ENCODE measurements at places on chromosomes 4 and X.

DNA sequence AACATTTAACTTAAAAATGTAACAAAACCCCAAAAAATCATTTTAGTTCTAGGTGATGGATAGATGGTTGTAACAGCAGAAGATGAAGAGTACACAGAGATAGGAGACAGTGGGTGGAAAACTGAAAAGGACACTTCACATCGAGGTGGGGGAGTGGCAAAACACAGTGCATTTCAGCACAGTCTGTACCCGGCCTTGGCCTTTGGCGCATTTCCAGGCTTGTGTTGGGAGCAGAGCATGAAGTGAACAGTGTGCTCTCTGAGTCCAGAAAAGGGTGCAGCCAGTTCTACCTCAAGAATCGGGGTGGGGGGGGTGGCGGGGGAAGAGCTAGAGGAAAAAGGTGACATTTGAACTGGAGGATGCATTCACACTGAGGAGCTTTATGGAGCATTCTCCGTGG is 4.3 kb downstream of the TSPYL2 start:
- peak; percentile 38 for DNase-seq

- no peak for DNase-seq
These were observed 88.2 kb upstream of the STS start for GRCh38 chrX:7059214-7059838.

DNA sequence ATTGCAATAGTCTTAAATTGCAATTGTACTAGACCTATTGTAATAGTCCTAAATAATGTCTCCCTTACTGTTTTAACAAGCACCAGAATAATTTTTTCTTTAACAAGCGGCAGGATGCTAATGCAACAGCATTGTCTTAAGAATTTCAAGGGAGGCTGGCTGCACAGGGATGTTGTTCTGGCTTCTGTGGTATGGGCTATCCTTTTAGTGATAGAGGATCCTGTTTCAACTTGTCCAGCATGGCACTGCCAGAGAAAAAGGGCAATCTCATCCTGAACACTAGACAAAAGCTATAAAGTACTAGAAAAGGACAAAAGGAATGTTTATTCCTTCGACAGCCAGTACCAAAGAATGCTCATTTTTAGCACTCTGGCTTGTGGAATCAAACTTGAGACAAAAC is 405.5 kb upstream of the ACTRT1 start:
- DNase-seq = no peak

DNA sequence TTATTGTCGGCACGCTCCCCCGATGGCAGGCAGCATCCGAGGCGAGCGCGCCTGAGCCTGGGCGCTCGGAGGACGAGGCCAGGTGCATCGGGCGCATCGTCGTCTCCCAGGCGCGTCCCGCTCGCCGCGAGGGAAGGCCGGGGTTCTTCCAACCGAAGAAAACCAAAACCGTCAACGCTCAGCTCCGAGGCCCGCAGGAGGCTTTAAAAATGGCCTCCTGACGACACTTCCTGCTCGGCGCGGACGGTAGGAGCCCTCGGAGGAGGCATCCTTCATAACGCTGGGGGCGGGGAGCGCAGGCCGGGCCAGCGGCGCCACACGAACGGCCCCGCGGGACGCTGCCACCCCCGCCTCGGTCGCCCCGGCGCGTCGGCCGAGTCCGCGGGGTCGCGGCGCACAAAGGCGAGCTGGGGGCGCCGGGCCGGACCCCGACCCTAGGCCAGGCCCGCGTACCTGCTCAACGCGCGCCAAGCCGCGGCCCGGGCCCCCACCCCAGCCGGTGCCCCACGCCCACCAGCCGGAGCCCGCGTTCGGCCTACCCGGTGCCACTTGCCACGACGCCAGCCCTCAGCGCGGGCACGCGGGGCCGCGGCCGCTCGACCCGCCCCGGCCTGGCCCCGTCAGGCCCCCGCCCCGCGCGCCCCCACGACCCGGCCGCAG is 501 bp downstream of the ZNF518B start:
- no peak for DNase-seq

DNA sequence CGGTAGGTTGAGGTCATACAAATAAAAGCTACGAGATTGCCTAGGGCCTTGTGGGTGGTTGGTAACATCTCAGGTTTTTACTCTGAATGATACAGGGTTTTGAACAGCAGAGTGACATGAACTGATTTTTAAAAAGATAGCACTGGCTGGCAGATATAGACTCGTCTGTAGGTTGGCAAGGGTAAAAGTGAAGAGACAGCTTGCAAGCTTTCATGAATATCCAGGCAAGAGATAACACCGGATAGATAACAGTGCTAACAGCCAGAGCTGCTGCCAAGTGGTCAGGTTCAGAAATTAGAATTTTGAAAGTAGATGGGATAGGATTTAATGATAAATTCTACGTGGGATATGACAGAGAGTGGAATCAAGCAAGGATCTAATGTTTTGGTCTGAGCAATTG is 299.7 kb upstream of the AADAT start:
- DNase-seq = no peak

GRCh38 chrX:35458142-35458541 is 340.0 kb upstream of the MAGEB16 start:
- DNase-seq = no peak

GRCh38 chrX:18574591-18574990 is 97.3 kb downstream of the RS1 start:
- no peak for DNase-seq

- no peak for DNase-seq
These were observed 14.3 kb downstream of the JCHAIN start for GRCh38 chr4:70651864-70652506.

DNA sequence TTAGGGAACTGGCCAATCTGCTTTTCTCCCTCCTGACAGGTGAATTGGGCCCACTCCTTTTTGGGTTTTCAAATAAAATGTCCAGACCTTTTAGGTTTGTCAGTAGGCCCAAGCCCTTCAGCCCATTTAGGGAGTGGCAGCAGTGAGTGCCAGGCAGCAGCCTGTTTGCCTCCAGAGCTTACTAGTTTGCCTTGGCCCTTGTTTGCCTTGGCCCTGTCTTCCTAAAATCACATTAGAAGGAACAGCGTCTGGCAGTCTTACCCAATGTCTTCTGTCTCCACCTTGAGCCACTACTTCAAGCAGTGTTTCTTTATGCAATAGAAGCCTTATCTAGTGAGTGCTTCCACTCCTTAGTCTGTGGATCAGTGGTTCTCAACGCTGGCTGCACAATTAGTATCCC is 117.1 kb downstream of the TMEM164 start:
- no peak for DNase-seq

GRCh38 chr4:77773101-77773500 is 46.1 kb downstream of the CNOT6L start:
- no peak for DNase-seq

DNA sequence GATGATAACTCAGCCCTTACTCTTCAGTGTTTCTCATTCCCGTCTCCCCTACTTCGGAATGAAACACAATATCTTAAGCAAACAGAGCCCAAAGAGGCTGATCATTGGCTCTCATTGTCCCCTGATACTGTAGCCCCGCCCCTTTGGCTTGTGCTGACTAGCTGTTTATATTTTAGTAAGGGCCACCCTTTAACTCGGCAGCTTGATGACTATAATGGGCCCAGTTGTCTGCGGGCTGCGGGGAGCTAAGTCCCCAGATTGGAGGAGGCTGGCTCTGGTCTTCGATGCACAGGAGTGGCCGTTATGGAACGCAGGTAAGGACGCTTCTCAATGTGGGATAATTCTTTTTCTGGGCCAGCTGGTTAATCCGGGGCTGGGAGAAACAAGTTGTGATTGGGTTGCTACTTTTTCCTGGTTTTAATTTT is at the start of gene TRIM2:
TSS of gene TRIM2 (plus strand) at position 197 of the 425 bp plus-strand sequence. CDS start at position 285, 88 bp downstream.
- peak; percentile 74 for DNase-seq

DNA sequence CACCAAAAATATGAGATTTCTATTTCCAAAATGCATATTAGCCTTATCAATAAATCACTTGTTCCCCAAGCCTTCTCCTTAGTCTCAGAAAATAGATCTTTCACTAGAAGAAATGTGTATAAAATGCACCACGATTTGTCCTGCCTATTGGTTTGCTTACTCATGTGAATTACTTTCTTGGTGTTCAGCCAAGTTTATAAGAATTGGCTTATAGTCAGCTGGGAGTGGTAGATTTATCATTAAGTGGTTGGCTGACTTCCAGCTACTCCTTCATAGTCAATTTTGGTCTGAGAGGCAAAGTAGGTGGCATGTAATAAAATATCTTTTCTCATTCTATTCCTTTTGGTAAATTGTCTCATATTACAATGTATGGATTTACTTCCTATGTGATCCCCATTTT is 1.3 kb downstream of the SULT1E1 start:
- DNase-seq = no peak

GRCh38 chr4:114734594-114734993 is 136.0 kb downstream of the UGT8 start:
- DNase-seq = no peak

DNA sequence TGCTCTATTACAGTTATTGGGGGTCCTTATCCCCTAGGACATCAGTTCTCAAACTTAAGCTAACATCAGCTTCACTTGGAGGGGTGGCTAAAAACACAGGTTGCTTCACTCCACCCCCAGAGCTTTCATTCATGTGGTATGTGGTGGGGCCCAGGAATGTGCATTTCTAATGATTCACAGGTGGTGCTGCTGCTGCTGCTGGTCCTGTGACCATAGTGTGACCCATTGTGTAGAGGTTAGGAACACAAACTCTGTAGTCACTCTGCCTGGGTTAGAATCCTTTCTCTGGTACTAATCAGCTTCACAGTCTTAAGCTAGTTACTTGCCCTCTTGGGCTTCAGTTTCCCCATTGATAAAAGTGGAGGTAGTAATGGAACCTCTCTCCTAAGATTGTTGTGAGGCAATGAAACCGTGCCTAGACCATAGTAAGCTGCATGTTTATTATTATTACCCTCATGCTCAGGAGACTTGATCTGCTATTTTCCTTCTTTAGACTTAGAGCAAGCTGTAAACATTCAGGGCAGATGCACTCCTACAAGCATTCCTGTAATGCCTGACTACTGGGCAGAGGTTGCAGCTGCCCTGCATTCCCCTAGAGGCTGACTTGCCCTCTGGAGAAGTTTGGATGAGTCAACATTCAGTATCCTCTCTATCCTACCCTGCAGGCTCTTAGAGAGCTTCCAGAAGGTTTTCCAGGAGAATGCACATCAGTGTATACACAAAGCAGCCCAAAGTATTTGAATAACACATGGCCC is 94.1 kb upstream of the ACSL4 start:
- no peak for DNase-seq

GRCh38 chr4:168511780-168512489 is 15.1 kb downstream of the PALLD start:
- no peak for DNase-seq

DNA sequence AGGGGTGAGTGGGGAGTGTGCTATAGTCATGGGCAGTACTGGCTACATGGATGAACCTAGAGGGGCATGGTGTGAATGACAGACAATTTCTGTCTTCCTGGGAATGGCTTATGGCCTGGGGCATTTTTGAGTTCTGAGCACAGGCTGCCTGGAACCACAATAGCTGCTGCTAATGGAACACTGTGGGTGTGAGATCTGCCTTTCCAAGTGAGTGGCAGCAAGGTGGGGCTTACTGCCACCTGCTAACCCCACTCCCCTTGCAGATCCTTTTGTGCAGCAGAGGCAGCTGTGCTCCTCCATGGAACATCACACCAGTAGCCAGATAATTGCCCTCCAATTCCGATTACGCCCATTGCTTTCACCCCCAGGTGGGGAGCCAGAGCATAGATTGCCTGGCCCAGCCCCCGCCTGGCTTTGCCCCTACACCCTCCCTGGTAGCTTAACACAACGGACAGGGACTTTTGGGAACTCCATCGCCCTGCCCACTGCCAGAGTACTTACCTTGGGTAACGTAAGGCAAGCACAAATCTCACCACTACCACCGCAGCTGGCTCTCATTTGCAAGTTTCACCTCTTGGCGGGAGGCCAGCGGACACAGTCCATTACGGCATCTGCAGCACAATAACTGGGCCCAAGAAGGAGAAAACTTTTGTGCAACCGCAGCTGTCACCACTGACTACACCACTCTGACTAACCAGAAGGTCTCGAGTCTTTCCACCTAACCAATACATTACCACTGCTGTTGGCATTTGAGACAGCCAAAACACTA is 421.2 kb upstream of the NWD2 start:
- DNase-seq = no peak

DNA sequence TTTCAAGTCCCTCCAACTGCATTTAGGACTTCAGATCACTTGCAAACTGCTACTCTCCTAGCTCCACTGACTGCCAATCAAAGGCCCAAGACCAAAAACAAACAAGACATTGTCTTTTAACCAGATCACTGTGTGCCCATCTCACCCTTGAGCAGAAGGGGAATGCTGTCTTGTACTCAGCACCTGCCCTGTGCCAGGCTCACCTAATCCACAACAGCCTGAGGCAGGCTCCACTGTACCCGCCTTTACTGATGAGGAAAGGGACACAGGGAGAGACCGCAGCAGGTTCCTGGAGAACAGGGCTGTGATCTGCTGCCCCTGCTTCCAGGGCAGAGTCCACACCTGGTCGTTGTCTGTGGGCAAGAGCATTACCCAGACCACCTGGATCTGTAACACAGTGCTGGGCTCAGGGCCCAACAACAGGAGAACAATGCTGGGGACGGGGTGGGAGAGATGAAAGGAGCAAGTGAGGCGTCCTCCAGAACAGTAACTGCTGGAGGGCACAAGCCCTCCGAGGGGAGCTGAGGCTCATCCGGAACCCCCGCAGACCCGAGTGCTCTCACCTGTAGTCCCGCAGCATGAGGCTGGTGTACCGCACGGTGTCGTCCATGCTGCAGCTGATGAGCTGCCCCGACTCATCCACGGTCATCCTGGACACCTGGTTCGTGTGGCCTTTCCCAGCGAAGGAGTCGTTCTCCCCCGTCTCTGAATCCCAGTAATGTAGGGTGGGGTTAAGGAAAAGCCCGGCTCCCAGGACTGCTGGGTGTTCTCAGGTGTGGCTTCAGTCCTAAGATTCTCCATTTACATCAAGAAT is 33.9 kb downstream of the WDR1 start:
- no peak for DNase-seq

DNA sequence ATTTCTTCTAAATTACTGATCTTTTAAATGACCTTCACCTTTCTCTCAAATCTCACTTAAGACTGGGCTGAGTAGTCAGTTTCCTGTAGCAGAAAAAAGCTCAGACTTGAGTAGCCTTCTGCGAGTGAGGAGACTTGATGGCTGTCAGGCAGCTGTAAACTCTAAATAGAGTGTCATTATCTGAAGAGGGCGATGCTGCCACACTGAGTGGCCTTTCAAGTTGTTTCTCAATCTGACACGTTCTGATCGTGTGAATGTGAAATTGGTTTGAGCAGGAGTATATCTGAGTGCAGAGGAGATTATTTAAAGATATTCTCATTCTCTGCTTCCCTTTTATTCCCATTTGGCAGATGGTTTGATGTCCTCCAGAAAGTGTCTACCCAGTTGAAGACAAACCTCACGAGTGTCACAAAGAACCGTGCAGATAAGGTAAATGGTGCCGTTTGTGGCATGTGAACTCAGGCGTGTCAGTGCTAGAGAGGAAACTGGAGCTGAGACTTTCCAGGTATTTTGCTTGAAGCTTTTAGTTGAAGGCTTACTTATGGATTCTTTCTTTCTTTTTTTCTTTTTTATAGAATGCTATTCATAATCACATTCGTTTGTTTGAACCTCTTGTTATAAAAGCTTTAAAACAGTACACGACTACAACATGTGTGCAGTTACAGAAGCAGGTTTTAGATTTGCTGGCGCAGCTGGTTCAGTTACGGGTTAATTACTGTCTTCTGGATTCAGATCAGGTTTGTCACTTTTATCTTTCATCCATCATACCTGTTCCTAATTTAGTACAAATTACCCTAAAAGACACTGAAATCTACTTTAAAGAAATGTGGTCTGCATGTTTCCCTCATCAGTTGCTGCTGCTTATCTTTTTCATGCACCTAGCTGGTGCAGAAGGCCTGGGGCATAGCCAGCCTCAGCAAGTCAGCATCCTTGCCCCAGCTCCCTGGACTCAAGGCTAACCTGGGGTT is 74.3 kb upstream of the MSANTD1 start:
- DNase-seq = no peak
